ENCODE measurements at places on chromosomes 3 and 15.

- no peak for DNase-seq
Observed at GRCh38 chr15:57218826-57219576, 157.3 kb upstream of the CGNL1 start.

DNA sequence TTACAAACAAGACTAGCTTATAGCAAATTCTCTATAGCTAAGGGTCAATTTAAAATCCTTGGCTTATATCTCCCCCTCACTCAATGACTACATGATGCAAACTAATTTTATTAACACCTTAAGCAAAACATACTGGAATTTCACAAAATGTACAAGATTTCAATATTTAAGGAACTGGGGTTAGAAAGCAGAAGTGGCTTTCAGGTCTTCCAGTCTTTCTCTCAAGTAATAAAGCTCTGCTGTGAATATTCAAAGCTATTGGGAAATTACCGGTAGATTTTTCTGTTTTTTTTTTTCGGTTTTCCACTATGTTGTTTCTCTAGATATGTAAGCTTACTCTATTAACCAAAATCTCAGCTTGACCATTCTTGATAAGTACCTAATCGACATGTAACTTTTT is 3.9 kb downstream of the EPM2AIP1 start:
- DNase-seq, result no peak

DNA sequence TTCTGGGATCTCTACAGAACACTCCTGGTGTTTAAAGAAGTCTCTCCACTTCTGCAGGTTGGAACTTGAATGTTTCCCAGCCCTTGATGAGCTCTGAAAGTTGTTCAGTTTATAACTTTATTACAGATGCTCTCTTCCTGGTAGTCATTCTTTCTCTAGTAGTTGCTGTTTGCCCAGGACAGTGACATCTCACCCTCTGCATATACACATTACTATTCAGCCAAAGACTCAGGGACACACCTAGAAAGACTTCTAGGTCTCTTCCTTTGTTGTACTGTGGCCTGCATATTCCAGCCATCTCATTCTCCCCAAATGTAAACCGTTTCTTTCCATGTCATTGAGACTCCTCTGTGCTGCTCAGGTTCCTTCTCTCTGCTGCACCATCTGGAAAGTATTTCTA is 76.7 kb downstream of the MITF start:
- no peak for DNase-seq

- no peak for DNase-seq
Observed at GRCh38 chr3:132630612-132631011, 29.0 kb downstream of the ACAD11 start.

DNA sequence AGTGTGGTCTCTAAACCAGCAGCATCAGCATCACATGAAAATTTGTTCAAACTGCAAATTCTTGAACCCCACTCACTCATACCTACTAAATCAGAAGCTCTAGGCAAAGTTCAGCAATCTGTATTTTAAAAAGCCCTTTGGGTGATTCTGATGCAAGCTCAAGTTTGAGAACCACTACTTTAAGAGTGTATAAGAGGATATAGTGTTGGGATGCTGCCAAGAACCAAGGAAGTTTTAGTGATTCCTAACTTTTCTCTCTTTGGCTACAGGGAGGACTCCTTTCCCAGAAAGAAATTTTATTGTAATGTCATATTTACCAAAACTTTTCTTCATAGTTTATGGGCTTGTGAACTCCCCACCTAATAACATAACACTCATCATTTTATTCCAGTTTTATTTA is 422.2 kb downstream of the TBC1D5 start:
- DNase-seq, result no peak

DNA sequence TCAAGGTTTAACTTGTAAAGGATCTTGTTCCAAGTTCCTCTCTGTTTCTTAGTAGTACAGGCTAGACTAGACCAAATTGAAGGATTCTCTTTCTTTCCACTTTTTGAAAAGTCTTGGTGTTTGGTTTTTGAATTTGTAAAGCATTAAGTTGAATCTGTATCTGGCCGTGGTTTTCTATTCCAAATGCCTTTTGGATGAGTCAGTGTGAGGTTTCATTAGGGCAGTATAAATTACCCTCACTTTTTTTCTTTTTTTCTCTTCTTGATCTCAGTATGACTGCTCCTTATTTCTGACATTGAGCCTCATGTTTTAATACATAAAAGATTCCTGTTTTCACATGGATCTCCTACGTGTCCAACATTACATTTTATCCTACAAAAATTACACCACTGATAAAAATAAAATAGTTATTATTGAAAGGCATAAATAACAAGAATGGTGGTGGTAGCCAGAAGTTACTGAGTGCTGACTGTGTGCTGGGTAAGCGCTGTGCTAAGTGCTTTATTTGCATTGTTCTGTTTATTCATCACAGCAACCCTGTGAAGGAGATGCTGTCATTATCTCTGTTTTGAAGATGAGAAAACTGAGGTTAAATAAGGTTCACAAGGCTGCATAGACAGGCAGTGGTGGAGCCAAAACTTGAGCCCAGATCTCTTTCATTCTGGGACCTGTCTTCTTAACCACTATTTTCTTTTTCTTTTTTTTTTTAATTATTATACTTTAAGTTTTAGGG is 48.3 kb downstream of the MITF start:
- DNase-seq, result no peak

- no peak for DNase-seq
Observed at GRCh38 chr3:72205297-72205826, 420.4 kb upstream of the PROK2 start.

DNA sequence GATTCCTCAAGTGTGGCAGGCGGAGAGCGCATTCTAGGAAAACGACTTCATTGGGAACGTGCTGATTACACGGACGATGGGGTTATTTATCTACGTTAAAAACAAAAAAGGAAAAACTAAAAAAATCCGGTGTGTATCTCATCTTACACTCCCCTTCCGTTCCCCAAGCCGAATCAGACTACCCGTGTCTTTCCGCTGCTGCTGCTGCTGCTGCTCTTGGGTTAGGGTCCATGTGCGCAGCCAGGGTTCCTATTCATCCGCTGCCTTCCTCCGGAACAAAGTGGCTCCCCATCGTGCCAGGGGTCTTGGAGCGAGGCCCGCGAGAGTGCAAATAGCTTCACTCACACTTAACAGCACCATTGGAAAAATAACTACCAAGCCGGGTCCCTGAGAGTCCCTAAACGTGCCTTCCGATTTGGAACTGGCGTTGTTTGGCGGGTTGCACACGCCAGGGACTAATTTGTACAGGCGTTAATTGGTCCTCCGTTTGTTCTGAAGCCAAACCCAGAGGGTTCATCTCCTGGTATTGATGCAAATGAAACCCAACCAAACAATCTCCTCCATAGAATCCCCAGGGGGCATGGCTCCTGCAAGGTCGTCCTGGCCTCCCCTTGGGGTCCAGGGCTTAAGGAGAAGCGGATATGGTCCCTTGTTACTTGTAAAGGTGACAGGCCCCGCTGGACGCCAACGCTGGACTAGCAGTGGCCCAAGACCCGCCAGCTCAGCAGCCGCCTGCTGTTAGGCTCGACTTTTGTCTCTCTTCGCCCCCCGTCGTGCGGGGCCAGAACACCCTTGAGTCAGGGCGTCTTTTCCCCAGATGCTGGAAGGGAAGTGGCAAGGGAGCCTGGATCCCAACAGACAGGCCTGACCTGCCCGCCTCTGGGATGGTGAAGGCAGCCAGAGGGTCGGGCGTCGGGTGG is 11.0 kb upstream of the ONECUT1 start:
- DNase-seq, result no peak

- no peak for DNase-seq
Observed at GRCh38 chr3:76161856-76162255, 376.5 kb upstream of the ZNF717 start.

- DNase-seq, result no peak
Observed at GRCh38 chr3:56087451-56088053, 380.7 kb downstream of the ERC2 start.

- DNase-seq, result no peak
Observed at GRCh38 chr15:73518180-73518862, 75.4 kb downstream of the REC114 start.

DNA sequence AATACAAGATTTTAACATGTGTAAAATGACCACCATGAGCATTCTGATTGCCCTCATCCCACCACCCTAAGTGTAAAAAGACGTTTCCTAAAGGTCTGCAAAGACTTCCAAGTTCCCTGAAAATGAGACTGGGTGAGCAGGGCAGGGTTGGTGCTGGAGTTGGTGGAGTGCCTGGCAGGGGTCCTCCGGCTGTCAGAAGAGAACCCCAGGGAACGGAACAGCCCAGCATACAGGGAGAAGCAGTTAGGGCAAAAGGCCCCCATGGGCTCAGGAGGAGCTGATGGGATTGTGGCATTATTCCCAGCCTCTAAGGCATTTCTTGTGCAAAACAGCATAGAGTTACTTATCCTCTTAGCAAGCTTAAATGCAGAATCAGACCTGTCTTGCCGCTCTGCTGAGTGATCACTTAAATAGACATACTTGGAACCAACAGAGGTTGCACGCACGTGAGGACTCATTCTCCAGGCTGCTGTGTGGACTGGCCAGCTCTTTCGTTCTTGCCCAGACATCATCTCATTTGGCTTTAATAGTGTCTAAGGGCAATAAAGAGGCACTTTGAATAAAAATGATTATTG is 36.0 kb downstream of the XYLB start:
- DNase-seq, result no peak

GRCh38 chr3:137191951-137192350 is 234.2 kb downstream of the IL20RB start:
- no peak for DNase-seq

- DNase-seq, result no peak
Observed at GRCh38 chr3:106206613-106207012, 337.8 kb upstream of the CBLB start.

All from stimulated activated naive CD4-positive, alpha-beta T cell (primary cell).